Activated CD8-positive, alpha-beta memory T cell treated with anti-CD3 and anti-CD28 coated beads for 1 hour (primary cell): ENCODE measurements at places on chromosomes 5 and 9.

- DNase-seq: no peak
Measured at GRCh38 chr9:81207651-81208050, 481.7 kb downstream of the TLE1 start.

GRCh38 chr5:139414581-139415130 lies 10.8 kb upstream of the SPATA24 start:
- no peak for DNase-seq

- no peak for DNase-seq
Measured at GRCh38 chr5:171801-172331, 19.4 kb upstream of the LRRC14B start.

DNA sequence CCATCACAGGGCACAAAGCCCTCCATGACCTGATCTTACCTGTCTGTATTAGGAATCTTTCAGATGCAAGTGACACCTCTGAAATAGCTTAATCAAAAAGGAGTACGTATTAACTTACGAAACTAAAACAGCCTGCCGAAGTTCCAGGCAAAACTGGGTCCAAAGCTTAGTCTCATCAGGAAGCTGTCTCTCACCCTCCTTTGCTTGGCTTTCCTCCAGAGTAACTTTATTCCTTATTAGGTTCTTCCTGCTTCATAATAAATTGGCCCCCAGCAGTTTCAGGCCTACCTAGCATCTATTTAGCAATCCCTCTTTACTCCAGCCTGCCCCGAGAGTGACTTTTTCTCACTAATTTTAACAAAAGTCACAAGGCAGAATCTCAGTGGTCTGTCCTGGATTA lies 58.4 kb upstream of the STK32A start:
- no peak for DNase-seq

DNA sequence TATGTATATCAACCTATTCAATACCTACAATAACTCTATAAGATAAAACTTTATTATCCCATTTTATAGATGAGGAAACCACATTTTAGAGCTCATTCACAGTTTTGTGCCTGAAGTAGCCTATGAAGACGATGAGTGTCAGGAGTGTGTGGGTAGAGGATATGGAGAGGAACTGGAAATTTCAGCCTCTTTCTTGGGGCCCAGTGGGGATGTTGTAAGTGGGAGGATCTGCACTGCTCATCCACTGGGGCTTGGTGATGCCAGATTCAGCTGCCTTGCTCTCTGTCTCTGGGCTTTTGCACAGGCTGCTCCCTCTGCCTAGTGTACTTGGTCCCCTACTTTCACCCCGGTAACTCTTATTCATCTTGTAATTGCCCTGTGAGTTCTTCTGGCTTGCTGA lies 194.7 kb downstream of the SREK1 start:
- DNase-seq: no peak

GRCh38 chr9:72979405-72980100 lies 26.7 kb upstream of the ALDH1A1 start:
- DNase-seq: no peak

DNA sequence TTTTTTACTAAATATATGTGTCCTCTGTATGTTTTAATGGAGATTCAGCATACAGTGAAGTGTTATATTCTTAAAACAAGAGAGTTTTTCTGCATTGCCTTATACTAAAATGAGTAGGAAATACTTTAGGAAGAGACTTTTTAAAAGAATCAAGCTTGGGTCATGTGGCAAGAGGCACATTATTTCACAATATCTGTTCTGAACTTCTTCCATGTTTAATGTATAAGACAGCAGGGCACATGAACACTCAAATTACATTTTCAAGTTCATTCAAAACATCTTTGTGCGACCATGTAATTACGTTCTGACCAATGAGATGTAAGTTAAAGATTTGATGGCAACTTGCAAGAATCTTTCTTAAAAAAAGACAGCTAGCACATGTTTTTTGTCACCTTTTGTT lies 1055.9 kb downstream of the NR2F1-AS1 start:
- no peak for DNase-seq

GRCh38 chr5:136676685-136677084 lies 311.3 kb upstream of the TRPC7 start:
- no peak for DNase-seq

- DNase-seq: no peak
Measured at GRCh38 chr5:105663671-105664070, 2007.1 kb downstream of the EFNA5 start.

DNA sequence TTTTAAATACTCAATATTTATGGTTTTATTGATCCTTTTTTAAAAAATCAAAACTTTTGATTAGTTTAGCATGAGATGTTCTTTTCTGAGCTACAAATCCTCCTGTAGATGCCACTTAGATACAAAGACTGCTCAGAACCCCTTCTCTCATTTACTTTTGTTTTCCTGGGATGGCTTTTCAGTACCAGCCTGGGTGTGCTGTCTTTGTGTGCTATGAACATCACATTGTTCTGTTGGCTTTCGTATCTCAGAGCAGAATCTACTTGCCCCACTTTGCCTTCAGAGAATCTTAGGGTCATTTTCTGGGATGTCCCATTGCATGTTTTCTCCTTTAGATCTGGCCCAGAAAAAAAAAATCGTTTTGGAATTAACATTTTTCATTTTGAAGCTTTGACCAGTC lies 85.9 kb downstream of the RASGRF2 start:
- DNase-seq: no peak

DNA sequence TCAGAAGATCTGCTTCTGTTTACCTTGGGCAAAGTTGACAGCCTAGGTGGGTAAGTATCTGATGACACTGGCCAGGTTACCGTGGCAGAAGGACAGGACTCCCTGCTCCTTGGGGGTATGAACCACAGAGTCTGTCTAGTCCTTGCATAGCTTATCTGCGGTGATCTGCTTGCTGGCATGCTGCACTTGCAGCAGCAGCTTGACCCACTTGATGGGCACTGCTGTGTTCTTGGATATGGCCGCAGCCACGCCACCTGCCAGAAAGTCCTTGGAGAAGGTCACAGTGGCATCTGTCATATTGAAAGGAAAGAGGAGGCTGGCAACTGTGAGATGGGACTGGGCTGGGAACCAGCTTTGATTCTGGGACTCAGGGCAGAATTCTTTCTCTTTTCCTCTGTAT lies 35.9 kb upstream of the POC5 start:
- DNase-seq: no peak

DNA sequence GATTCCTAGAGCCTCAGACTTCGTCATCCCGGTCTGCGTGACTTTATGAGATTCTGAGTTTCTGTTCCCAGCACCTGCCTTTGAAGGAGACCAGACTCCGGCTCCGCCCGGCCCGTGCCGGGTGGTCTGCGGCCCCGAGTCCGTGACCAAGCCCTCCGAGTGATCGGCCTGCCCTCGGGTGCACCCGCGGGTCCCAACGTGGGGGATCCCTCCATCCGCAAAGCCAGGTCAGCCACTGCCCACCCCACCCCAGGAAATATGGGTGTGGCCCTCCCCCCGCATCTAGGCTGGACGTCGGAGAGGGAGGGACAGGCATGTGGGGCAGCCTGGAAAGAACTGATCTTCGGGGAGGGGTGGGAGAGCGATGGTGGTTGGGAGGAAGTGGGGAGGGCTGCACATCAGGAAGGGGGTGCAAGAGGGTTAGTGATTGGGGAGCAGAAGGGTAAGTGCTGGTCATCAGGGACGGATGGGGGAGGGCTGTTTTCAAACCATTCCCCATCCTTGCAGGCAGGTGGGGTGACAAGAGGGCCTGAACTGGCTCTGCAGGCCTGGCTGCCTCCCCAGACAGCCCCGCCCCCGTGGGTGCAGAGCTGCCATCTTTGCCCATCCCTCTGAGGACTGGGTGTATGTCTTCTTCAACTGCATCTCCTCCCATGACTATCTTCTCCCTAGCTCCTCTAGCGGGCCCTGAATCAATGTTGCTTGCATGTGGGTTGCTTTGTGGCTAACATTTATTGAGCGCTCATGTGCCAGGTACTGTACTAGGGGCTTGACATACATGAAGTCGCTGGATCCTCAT lies 747 bp downstream of the LRSAM1 start:
- DNase-seq: peak; percentile 4

GRCh38 chr5:156963125-156963524 lies at the start of gene TIMD4:
TIMD4 (minus strand) TSS chr5:156963226; CDS start chr5:156963198, 28 bp downstream.
- DNase-seq: no peak

- no peak for DNase-seq
Measured at GRCh38 chr5:43469671-43470391, 13.8 kb downstream of the TMEM267 start.

DNA sequence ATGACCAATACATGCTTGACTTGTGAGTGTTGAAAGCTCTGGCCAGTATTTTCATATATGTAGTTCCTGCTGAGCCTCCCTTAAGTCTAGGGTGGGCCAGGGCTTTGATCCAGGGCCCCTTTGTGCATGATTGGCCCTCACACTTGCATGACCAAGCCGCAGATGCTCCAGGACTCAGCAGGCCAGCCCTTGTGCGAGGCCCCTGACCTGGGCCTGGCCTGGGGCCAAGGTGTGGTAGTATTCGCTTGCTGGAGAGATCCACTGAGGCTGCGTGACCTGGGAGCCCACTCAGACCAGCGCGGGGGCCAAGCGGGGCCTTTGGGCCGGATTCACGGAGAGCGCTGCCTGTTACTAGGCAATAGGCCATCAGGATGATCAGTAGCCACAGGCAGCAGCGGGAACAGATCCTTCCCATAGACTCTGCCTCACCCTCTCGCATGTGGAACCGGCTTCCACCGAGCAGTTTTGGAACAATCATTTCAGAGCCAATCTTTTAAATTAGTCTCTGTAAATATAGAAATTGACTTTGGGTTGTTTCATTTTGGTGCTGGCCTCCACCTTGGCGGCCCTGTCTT lies 79.0 kb upstream of the PTCH1 start:
- DNase-seq: no peak

DNA sequence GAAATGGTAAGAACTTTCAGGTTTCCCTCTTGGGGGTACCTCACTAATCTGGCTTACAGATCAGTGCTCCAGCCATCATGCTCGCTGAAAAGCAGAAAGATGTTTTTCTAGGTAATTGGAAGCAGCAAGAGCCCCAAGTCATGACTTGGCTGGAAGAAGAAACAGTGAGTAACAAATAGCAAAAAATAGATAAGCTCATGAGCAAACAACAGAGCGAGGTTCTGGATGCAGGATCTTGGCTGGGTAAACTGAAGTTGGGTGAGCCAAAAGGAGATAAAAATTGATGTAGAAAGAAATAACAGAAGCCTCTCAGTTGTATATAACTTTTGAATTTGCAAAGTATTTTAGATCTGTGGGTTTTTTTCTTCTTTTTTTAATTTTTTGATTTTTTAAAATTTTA lies 110.1 kb downstream of the INSYN2B start:
- DNase-seq: no peak

- DNase-seq: no peak
Measured at GRCh38 chr5:36740259-36740898, 134.0 kb downstream of the SLC1A3 start.

- no peak for DNase-seq
Measured at GRCh38 chr5:89105836-89106235, 222.9 kb upstream of the MEF2C start.

DNA sequence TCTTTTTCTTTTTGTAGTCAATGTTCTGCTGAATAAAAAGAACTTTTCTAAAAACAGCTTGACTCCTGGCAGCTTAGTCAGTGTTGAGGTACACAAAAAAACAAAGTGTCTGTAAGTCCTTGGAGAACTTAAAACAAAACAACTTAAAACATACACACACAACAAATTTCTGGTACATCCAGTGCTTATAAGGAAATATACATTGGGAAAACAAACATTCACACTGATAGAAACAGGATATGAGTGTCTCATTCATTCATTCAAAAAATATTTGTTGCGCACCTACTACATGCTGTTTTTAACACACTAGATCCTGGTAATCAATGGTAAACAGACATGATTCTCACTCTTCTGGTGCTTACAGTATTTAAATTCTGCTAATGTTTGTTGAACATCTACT lies 27.4 kb upstream of the MEGF9 start:
- DNase-seq: no peak

- DNase-seq: no peak
Measured at GRCh38 chr5:149694007-149694406, 36.1 kb upstream of the PPARGC1B start.

DNA sequence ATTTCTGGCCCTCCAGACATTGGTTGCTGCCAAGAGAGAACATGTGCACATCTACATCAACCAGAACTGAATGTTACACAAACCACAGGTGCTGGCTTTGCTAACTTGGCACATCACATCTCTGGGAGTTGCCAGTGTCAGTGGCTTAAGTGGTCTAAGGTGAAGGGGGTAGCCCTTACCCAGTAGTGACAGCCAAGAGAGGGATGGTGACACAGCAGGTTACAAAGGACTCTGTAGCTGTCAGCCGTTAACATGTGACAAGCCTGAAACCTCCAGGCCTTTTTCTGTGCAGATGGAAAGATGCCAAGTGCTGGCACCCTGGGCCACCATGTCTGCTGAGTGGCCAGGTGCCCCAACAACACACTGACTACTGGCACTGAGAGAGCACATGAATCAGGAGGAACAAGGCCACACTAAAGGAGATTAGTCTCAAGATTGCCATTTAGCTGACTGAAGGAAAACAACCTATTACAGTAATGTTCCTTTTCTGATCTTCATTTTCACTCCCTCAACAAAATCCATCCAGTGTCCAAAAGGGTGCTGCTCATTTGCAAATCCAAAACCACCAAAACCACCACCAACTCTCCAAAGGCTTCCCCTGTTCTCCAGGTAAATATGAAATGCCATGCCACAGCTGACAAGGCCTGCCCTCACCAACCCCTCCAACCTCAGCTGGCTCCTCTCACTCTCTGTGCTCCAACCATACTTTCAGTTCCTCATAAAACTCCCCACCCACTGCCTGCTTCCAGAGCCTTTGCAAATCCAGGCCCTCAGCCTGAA lies 20.2 kb downstream of the SIL1 start:
- no peak for DNase-seq

GRCh38 chr5:178542455-178542854 lies 47.7 kb downstream of the COL23A1 start:
- no peak for DNase-seq

DNA sequence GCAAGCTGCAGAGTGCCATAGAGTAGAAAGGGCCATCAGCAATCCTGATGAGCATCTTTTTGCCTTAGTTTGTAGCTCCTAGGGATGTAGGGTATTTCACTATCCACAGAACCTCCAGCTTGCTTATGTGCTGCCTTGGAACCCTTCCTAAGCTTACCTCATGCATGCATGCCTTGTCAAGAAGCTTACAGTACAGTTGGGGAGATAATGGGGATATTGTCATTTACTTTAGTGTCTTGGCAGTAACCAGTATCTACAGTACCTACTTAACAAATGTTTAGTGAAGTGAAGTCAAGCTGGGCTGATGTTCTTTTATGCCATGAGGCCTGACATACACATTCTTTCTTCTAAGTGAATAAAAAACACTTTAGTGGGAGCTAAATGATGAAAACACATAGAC lies 164.6 kb upstream of the PPP1R2B start:
- no peak for DNase-seq

- no peak for DNase-seq
Measured at GRCh38 chr5:40489421-40489820, 190.3 kb upstream of the PTGER4 start.

- DNase-seq: no peak
Measured at GRCh38 chr9:15187589-15187988, 119.4 kb downstream of the TTC39B start.

GRCh38 chr9:117205806-117206205 lies 209.1 kb downstream of the ASTN2 start:
- DNase-seq: no peak

DNA sequence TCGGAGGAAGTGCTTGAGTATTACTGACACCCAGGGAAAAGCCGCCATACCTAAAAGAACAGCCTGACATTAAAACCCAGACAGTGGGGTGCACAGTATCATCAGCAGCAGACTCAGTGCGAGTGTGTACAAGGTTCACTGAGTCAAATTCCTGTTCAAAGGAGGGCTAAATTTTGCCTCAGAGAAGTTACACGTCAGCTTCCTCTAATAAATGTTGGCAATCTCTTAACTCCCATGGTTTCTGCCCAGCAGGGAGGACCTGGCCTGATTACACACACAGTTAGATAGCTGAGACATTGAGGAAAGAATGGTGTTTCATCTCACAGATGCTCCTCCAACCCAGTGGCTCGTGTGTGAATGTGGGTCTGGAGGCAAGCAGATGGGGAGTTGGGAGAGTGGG lies 38.2 kb downstream of the NIPSNAP3B start:
- DNase-seq: no peak
